ENCODE measurements at places on chromosomes 12 and 14.

DNA sequence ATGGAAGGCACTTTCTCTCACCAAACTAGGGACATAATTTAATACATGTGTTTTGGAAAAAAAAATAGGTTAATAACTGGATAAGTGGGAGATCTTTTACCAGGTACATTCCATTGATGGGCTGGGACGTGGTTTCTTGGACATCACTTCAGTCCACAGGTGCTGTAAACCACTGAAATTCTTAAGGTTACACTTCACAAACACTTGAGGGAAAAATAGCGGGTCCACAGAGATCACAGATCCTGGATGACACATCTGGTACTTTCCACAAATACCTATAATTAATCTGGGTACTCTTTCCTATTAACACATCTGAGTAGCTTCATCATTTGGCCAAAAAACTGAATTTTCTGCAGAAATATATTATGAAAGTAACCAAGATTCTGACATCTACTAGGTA lies 85.0 kb downstream of the POLR3B start:
- no peak for DNase-seq

GRCh38 chr12:938810-939209 lies 10.7 kb downstream of the RAD52 start:
- DNase-seq, result no peak

- DNase-seq, result no peak
Observed at GRCh38 chr14:43147485-43147884, 1359.6 kb downstream of the FSCB start.

GRCh38 chr12:14211947-14212387 lies 153.5 kb upstream of the ATF7IP start:
- DNase-seq, result no peak

GRCh38 chr14:51318813-51319597 lies 79.0 kb downstream of the TMX1 start:
- no peak for DNase-seq

GRCh38 chr12:84874125-84874824 lies 38.3 kb downstream of the SLC6A15 start:
- DNase-seq, result peak; percentile 15

DNA sequence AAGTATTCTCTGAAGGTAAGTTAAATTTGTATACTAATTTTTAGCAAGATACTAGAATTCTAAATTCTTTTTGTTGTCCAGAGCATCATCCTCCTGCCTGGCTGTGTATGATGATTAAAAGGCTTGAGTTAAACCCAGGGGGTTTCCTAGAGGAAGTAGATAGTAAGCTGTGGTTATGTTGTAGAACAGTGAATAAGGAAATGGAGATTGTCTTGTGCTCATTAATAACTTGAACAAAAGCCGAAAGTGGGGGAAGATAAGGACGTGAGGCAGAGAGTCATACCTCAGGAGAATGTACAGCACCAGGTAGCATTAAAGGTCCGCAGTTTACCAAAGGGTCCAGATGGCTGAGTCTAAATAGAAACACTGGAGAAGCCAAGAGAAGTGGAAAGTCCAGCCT lies 42.0 kb downstream of the CKB start:
- DNase-seq, result peak; percentile 31

GRCh38 chr12:89461649-89462612 lies 62.7 kb downstream of the GALNT4 start:
- peak; percentile 59 for DNase-seq

DNA sequence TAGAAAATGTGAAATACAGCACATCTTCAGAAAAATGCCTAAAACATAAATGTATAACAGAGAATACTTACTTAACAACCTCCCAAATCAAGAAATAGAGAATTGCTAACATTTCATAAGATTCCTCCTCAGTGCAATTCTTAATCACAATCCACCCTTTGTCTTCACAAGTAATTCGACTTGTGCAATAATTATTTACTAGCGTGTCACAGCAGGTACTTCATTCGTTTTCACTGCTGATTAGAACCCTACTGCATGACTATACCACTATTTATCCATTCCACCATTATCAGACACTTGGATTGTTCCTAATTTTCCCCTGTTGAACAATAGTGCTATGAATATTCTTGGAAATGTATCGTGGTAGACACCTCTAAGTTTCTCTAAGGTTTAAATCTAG lies 64.9 kb upstream of the BBS10 start:
- no peak for DNase-seq

DNA sequence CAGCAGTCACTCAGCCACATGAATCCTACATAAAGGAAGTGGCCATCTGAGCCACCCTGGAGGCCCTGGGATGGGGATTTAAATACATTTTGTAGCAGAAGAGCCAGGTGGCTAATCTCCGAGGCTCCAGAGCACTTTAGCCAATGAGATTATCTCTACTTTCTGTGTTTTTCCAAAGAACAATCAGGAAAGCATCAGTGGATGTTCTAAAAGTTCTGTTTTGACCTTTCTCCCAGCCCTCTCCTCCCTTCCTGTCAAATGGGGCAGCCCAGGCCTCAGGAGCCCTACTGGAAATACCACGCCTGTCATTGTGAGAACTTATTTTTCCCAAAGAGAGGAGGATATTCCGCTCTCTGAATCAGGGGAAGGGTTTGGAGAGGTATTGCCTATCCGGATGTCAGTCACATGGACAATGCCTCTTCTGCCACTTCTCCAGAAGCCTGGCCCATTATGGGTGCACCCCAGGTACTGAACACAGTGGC lies 336.8 kb upstream of the FKBP4 start:
- DNase-seq, result no peak

GRCh38 chr14:44889595-44890471 lies 71.9 kb downstream of the KLHL28 start:
- no peak for DNase-seq

DNA sequence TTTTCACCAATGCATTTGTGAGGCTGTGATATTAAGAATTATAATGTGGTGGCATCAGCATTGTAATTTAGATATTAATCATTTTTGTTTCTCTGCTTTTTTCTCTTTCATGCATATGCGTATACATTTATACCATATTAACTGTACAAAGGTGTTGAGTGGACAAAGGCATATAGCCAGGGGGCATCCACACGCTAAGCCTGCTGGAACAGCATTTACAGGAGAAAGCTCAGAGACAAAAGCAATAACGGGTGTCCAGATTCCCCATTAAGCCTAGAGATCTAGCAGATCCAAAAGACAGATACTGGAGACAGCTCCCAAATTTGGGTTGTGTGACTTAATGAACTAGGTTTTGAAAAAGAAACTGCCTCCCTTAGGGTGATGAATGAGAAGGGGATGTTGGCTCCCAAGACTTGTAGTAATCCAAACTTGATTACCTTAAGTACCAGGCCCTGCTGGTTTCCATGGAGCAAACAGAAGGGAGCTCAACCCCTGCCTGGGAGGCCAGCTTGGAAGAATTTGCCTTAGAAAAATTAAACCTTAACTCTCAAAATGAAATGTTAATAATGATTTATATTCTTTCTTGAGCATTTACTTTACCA lies 181.9 kb downstream of the SLC6A15 start:
- DNase-seq, result no peak

DNA sequence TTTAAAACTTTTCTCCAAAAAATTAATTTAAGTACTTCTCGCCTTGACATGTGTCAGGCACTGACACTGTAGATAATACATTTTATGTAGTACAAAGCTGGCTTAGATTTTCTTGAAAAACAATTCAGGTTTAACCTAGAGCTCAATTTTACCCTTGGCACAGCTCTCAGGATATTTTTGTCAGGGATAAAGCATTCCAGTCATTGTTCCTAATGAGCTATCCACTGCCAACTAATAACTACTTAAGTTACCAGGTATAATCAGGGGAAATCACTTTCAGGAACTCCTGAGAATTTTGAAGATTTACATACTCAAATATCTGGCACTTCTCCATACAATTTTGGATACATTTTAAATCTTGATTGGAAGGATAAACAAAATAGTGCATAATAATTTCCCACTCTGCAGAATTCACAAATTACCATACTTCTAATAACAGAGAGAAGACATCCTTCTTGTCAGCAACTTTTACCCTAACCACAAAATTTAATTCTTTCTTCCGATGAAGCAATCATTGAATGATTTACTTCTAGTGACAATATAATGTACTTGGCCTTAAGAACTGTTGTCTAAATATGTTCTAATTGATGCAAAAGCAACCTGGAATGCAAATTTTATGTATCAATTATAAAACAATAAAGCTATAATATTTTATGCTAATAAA lies 4.8 kb downstream of the RASSF9 start:
- DNase-seq, result no peak

GRCh38 chr12:25583545-25583944 lies 30.5 kb upstream of the LMNTD1 start:
- no peak for DNase-seq

DNA sequence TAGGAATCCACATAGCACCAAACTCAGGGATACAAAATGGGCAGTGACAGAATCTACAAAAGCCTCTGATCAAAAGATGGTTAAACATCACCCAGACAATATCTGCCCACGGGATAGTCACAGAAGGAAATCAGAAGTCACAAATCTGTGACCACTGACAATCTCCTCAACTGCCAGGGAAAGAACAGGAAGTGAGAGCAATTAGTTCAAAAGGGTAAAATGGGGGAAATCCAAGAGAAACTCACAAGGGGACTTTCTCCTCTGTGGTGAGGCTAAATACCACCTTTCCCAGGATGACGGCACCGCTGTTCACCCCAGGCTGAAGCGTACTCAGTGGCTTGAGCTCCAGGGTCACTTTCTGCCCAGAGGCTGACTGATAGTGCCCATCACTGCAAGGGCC lies 10.7 kb downstream of the TTC5 start:
- DNase-seq, result peak; percentile 69

DNA sequence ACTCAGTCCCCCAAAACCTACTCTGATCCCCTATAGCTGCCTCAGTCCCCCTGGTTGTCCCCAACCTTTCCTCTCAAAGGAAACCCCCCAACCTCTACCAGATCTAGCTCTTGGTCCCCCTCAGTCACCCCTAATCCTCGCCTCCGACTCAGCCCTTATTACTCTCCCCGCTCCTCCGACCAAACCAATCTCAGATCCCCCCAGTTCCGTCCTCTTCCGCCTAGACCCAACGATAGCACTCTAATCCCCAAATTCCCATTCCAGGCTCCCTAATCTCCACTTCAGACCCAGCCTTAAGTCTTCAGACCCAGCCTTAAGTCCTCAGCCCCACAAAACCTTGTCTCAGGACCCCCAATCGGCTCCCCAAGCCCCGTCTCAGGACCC lies 612 bp downstream of the VPS37B start:
- DNase-seq, result no peak

DNA sequence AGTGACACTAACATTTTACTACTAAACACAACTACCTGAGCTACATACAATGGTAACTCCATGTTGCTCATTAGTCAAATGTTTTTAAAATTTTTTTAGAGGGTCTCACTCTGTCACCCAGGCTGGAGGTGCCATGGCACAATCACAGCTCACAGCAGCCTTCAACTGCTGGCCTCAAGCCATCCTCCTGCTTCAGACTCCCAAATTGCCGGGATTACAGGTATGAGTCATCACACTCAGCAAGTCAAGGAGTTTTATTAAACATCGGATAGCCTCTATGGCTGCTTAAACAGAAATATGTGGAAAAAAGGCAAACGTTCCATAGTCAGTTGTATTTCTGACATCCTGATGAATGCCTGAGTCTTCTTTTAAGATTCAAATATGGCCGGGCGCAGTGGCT lies 11.1 kb upstream of the NPFF start:
- no peak for DNase-seq

- DNase-seq, result no peak
Observed at GRCh38 chr12:3601461-3602150, 110.6 kb downstream of the PRMT8 start.

GRCh38 chr14:88323523-88324199 lies 592 bp upstream of the KCNK10 start:
- no peak for DNase-seq

DNA sequence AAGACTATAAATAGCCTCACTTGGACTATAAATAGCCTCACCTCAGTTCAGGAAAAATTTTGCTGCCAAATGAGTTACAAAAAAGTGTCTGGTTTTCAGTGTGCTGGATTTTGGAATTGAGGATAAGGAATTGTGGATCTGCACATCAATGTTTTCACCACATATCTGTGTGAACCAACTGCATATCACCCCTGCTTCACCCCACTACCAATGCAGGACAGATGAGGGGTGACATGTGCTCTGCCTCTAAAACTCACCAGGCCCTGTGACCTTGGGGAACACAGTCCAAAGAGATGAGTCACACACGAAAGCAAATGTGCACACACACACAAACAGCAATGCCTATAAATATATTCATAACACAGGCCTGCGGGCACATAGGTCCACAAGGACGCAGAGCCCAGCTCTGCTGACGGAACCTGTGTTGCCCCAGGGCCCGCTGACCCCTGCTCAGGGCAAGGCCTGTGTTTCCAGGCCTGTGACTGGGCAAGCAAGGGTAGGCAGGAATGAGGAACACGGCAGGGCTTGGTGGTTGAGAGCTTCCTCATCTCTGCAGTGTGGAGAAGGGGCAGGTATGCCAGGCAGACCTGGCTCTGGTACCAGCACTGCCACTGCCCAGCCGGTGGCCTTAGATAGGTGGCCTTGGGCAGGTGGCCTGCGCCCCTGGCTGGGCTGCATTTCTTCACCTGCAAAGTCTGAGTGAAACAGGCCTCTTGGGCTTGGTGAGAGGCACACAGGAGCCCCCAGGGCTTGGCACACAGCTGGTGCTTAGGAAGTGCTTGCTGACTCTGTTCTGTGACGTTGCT lies 82.4 kb downstream of the ARL6IP4 start:
- DNase-seq, result peak; percentile 73

- DNase-seq, result no peak
Observed at GRCh38 chr14:68664225-68664681, 128.6 kb downstream of the ZFP36L1 start.

DNA sequence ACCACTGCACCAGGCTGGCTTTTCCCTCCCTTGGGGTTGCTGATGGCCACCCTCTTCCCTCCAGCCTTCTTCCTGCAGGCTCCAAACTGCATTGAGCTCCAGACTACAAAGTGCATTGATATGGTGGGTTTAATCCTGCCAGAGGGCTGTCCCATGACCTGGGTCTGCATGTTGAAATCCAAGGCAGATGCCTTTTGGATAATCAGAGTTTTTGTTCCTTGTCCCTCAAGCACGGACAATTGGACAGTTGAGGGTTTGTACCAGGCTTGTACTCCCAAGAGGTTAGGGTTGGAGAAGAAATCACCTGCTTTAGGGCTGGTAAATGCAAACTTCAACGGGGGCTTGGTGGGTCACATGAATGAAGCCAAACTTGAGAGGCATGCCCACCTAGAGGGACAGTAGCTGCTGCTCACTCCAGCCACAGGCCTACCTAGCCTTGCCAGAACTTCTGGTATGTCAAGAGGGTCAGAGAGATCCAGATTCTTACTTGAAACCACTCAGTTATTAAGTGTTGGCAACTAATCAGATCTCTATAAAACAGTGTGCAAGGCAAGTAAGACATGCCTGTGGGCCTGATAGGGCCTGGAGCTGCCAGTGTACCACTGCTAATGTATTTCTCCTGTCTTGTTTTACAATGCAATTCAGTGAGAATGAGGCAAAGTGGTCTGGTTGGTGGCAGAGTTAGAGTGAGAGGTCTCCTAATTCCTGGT lies 21.7 kb upstream of the KRT83 start:
- DNase-seq, result no peak

GRCh38 chr14:104469591-104469990 lies 110.0 kb upstream of the C14orf180 start:
- no peak for DNase-seq

All from CD14-positive monocyte (primary cell).